ENCODE measurements at places on chromosomes 13 and 19. TPM values are rescaled to one million over a fixed set of nuclear protein-coding genes. Genes with fewer than 3 reads are reported as not detected.

Gene FUT3
- not detected for total RNA-seq

DNA sequence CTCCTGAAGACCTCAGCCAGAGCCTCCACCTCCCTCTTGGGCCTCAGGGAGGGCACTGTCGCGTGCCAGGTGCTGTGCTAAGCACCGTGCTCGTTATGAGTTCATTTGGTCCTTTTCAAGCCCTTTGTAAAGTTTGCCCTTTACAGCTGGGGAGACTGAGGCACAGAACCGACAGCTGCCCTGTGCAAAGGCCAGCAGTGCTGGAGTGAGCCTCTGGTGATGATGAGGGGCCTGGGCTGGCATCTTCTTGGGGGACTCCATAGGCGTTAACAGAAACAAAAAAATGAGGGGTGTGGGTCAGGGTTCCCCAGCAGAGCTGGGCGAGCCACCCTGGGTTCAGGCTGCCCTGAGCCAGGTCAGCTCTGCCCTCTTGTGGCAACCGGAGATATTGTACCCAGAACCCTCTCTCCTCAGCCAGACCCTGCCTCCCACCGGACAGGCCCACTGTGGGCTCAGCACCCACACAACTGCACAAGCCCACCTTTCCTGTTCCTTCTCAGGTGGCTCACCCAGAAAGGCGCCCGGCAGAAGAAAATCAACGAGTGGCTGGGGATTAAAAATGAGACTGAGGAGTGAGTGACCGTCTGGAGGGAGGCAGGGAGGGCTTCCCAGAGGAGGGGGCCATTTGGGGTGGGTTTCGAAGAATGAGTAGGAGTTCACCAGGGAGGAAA is 5.5 kb upstream of the IFI30 start:
- no peak for DNase-seq

- no peak for DNase-seq
These were observed 27.1 kb downstream of the ZNF724 start for GRCh38 chr19:23222998-23223652.

- no peak for DNase-seq
These were observed 52.3 kb upstream of the ZNF536 start for GRCh38 chr19:30319876-30320275.
